ENCODE measurements at places on chromosomes 11 and 22.

GRCh38 chr11:128915149-128915521, 24.0 kb downstream of the KCNJ5 start:
- DNase-seq, result no peak

DNA sequence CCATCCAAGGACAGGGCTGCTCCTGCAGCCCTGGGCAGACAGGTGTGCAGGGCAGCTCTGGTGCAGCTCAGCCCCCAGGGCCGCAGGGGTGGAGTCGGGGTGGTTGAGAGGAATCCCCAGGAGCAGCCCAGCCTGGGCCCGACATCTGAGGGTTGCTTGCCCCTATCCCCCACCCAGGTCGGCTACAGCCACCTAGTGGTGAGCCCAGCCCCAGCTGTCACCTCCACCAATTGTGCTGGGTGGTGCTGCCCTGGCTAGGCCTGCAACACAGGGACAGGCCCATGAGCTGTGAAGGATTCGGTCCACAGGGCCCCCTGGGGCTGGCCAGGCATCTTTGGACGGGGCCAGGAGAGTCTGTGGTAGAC, 29.6 kb downstream of the RTN4R start:
- DNase-seq, result peak; percentile 9

DNA sequence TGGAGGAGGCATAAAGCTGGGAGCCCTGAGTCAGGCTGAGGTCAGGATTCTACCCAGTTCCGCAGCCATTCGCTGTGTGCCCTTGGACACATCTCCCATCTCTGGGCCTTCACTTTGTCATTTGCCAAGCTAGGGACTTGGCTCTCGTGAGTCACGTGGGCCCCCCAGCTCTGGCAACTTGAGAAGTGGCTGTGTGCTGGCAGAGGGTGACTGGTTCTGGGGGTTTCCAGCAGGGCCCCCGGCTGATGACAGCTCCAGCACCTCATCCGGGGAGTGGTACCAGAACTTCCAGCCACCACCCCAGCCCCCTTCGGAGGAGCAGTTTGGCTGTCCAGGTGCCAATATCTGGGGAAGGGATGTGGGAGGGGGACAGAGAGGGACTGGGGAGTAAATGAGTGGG, 46.6 kb downstream of the CD6 start:
- no peak for DNase-seq

GRCh38 chr11:75298191-75298975, 53.1 kb downstream of the ARRB1 start:
- no peak for DNase-seq

DNA sequence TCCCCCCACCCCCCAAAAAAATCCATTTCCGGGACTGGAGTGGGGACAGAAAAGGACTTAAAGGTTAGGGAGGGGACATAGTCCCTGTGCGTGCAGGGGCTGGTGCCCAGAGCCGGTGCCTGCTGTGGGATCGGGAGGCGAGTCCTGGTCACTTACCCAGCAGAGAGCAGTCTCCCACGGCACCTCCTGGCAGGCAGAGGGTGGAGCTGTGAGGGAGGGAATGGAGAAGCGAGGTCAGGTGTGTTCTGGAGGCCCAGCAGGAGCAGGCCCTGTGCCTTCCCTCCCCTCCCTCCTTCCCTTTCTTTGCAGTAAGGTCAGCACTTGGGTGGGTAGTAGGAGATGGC, 28.4 kb downstream of the SHANK3 start:
- DNase-seq, result no peak

DNA sequence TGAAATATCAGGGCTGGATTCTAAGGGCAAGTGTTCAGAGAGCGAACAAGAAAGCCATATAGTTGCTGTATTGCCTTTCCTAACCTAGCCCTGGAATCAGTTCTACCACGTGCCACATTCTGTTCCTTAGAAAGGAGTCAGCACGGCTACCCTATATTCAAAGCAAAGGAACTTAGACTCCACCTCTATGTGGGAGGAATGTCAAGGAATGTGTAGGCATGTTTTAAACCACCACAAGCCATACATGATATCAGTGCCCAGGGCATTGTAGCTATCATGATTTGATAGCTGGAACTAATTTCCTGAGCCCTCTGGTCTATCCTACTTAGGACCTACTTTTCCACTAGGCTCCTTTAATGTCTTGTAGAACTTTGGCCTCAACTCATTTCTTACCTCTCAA, 2.5 kb upstream of the EIF4ENIF1 start:
- no peak for DNase-seq

DNA sequence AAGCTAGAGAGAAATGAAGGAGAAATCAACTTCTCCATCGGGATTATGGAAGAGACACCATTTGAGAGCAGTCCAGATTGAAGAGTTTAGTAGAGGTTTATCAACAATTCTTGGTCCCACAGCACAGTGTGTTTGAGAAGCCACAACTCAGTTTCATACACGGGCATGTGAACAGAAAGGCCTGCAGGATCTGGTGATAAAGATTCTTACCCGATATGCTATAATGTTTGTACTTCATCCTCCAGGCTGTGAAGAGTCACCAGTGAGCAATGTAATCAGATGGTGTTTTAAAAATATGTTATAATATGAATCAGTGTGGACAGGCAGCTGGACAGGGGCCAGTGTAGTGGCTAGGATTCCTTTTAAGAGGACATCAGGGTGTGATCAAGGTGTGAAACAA, 29.7 kb upstream of the VWA5A start:
- no peak for DNase-seq

DNA sequence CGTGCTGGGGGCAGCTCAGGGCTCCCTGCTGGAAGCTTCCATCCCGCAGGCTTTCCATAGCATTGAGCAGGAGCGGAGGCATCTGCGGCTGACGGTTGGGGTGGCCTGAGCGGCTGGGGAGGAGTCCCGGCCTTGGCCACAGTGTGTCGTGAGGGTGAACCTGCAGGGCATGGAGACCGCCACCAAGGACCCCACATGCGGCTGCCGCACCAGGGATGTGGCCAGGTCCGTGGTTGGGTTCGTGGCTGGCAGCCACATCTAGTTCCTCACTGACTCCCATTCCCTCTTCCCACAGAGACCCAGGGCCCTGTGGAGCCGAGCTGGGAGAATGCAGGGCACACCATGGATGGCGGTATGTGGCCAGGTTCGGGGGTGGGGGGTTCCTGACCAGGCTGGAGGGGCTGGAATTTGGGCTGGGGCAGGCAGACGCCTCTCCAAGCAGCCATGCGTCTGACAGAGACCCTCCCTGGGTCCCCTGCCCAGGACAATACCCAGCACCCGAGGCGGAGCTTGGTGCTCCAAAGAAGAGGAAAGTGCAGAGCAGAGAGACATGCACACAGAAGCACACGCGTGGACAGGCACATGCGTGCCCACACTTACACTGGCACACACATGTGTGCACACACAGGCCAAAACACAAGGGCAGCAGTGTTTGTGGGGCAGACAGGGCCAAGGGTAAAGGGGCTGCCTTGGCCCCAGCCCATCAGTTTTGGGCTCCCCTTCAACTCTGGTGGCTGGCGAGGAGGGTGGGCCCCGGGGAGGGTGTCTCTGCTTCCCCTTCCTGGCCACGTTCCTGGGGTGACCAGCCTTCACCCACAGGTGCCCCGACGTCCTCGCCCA, 2.7 kb downstream of the MUC5B start:
- DNase-seq, result no peak

GRCh38 chr11:73907191-73907590, 30.4 kb downstream of the PAAF1 start:
- DNase-seq, result peak; percentile 40

DNA sequence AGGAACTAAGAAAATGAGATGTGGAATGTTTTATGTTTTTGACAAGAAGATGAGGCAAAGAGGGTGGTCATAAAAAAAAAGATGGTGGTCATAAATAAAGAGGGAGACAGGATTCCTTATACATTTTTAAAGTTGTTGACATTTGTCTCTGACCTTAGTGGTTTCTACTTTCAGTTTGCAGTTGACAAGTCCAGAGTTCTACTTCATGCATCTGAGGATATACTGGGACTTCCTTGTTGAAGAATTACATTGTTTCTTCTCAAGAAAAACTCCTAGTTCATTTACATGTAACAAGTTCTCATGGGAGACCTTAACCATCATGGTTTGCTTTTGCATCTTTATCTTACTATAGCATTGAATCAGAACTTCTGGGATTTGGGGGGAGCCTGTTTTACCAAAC, 1.2 kb downstream of the OR6X1 start:
- DNase-seq, result no peak

DNA sequence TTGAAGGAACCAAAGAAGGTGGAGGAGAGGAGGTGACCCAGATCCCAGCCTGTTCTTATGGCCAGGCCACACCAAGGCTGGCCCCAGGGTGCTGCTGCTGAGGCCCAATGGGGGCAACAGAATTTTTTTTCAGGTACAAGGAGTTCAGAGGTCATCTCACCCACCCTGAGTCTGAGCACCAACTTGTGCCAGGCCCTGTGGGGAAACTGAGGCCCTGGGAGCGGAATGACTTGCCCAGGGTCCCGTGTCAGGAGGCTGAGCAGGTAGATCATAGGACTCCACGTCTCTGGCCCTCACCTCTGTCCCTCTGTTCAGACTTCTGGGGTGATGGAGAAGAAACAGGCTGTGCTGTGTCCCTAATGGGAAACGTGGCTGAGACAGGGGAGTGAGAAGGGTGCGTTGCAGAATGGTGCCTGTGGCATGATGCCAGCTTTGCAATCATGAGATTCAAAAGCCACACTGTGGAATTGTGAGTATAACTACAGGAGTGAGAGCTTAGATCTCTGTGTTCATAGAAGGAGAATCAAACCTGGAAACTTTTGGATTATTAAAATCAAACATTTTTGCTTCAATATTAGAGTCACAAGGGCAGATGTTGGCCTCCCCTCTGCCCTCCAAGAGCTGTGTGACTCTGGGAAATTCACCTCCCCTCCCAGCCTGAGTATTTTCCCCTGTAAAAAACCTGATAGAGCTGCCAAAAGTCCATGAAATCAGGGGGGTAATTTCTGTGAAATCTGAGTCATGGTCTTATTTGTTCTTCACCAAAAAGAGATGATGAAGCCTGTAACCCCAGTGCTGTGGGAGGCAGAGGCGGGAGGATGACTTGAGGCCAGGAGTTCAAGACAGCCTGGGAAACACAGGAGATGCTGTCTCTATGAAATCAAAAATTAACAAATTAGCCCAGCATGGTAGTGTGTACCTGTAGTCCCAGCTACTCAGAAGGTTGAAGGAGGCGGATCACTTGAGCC, 874 bp downstream of the APOL1 start:
- no peak for DNase-seq

- peak; percentile 31 for DNase-seq
Measured at GRCh38 chr22:40348025-40348658, 1.8 kb downstream of the ADSL start.

- DNase-seq, result peak; percentile 59
Measured at GRCh38 chr11:71563406-71563805, 2.0 kb upstream of the KRTAP5-10 start.

DNA sequence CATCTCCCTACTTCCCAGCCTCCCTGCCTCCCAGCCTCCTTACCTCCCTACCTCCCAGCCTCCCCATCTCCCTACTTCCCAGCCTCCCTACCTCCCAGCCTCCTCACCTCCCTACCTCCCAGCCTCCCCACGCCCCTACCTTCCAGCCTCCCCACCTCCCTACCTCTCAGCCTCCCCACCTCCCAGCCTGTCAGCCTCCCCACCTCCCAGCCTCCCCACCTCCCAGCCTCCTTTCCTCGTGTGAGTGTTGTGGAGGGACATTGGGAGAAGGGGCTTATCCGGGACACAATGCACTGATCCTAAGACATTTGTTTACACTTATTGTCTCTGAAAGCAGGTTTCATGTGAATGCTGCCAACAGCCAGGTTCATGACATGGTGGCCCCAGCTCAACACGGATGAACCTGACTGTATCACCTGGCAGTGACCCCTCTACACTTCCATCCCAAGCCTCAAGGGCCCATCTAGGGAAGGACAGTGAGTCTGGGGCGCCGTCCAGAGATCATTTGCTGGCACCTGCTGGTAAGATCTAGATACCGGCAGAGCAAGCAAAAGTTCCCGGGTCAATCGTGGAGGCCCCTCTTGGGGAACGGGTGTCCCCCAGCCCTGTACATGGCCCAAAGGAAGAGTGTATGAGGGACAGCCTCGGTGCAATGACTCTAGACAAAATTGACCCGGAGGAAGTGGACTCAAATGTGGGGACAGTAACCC, 34.5 kb upstream of the TH start:
- DNase-seq, result no peak

DNA sequence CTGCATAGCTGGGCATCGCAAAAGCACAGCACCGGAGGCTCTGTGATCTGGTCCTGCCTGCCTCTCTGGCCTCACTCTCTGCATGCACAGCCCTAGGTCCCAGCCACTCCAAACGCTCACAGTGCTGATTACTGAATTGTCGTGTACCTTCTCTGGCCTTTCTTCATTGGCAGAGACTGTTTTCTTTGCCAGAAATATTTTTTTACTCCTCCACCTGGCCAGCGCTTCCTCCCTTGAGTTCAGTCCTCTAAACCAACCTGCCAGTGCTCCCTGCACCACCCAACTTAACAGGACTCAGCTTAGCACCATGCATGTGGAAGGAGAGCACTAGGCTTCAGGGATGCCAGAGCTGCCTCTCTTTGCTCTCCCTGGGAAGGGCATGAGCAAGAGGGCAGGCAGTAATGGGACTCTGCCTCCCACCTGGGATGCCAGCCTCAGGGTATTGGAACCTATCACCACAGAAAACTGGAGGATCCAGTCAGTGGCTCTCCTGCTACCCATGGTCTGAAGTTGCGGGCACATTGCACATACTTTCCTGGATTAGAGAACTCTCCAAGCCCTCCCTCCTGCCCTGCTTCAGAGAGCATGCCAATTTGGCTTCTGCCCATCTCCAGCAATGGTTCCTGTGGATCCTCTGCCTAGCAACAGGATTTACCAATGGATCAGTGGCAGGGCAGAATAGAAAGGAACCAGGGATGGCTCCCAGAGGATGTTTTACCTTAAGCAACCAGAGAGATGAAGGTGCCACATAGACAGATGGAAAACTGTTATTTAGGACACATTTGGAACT, 37.0 kb upstream of the GNAZ start:
- DNase-seq, result no peak

DNA sequence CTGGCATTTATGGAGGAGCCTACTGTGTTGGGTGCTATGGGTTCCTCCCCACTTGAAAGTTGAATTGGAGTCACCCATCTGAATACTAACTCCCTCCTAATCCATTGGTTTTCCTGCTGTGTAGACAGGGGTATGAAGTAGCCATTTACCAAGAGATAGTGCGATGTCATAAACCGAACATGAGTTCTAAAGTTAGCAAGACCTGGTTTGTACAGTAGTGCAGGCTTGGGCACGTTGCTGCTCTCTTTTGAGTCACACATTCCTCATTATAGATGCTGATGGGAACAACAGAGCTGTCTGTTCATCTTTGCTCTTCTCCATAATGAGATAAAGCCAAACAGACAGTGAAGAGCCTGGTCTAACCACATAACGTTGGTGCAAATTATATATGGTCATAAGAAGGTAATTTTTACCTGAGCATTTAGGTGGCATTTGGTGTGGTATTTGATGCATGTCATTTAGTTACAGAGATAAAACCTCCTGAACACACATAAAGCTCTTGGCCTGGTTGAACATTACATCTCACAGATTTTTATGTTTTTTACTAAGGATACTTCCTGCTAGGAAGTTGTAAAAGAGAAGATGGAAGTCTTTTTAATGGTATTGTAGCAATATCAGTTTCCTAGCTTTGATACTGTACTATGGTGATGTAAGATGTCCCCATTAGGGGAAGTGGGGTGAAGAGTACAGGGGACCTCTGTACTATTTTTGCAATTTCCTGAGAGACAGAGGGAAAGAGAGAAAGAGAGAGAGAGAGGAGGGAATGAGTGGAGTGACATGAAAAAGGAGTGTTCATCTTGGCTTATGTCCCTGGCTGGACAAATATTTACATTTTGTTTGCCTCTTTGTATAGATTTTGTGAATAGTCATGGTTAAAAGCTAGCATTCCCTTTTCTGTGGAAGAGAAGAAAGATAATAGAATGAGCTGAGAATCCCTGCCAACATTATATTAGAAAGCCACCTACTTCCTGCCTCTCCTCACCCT, 27.9 kb downstream of the GRAP2 start:
- no peak for DNase-seq
